HuH-7 (cell line): ENCODE measurements at places on chromosomes 2 and 18.
A peak's percentile ranks its signal among the peaks of the same experiment; 100 is the strongest.

GRCh38 chr2:25671622-25672021, 1.8 kb downstream of the DTNB start:
- no peak for DNase-seq

- no peak for DNase-seq
These were observed 79.6 kb upstream of the LAPTM4A start for GRCh38 chr2:20130821-20131645.

GRCh38 chr2:137942833-137943677, 21.2 kb upstream of the HNMT start:
- no peak for DNase-seq

- no peak for DNase-seq
These were observed 917 bp downstream of the MPPE1 start for GRCh38 chr18:11906926-11907874.

DNA sequence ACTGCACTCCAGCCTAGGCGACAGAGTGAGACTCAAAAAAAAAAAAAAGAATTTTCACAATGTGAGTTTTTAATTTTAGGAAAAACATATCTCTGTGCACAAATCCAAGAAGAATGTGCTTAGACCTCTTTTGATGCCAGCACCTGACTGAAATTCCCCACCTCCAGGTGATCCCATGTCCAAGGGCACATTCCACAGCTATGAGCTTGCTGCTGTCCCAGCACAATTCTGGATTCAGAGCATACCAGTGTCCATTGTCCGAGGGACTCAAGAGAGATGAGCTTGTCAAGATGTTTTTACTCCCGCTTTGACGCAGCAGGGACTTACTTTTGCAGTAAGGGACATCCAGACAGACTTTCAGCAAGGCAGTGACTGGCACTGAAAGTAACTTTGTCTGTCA, 489.1 kb upstream of the ACVR2A start:
- no peak for DNase-seq

DNA sequence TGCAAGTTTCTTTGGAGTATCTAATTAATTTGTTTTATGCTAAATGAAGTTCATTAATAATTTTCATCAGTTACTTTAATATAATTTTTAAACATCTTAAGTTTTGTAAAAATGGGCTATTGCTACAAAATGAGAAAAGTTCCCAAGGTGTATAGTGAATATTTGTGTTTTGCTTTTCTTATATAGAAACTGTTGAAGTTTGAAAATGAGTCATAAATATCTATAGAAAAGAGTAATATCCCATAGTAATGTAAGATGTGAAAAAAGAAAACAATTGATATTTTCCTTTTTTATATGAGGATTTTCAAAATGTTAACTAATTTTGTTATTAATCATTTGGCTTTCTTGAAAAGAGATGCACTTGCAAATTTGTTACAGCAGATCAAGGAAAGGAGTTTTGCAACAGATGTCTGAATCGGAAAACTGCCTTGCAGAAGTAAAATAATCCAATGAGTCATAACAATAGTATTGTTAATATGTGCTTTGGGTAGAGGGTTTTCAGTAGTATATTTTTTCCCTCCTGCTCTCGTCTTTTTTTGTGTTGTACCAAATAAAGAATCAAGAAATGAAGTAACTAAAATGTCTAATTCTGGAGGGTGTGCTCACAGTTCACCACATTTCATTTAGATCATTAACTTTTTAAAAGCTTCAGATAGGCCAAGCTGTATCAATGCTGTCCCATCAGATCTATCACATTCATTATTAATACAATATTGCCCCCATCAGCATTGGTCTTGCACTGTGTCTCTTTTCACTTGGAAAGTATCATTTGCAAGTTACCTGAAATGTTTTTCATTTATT, 15.5 kb downstream of the DUSP19 start:
- DNase-seq: no peak

DNA sequence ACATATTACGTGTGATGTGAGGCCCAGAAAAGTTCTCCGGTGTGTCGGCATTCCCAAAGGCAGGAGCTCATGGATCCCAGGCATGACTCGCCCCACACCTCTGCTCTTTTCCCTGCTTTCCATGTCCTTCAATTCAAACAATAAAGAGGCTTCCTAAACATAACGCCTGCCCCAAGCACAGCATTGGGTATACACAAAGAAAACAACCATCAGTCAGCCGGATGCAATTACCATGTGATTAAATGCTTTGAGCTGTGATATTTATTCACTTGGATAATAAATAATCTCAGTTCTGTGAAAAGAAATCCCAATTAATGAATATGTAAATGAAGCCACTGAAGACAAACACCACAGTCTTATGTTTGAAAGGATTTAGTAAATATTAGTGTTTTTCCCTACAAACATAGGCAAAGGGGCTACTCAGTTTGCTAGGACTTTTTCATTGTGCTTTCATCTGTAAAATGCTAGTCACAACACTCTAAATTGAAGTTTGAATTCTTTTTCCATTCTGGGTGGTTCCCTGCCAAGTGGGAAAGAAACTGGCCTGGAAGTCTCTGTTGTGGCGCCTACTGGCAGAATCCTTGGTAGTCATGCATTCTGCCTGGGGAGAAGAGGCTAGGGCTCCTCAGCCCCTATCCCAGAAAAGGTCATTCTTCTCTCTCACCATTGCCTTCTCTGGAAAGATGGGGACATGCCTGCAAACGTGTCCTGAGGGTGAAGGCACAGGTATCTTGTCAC, 144.7 kb downstream of the COL6A3 start:
- no peak for DNase-seq

- DNase-seq: no peak
These were observed 150.6 kb upstream of the EPC2 start for GRCh38 chr2:148493822-148494563.

- no peak for DNase-seq
These were observed 19.3 kb downstream of the PPP4R1 start for GRCh38 chr18:9594823-9595596.

DNA sequence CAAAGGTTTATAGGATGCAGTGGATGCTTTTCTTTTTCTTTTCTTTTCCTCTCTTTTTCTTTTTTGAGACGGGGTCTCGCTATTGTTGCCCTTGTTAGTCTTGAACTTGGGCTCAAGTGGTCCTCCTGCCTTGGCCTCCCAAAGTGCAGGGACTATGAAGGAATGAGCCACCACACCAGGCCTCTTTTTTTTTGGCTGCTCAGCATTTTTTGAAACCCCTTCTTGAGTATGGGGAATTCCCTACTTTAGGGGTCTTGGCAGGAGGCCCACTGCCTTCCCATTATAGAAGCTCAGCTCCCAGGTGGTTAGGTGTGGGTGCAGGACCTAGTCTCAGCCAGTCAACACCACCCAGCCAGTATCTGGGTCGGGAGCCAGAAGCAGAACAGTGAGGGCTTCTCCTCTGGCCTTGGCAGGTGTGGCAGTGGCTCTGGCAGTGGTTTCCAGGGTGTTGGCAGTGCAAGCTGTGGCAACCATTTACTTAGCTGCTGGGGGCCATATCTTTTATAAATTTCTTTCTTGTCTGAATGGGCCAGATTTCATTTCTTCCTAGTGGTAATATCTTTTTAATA, 51.4 kb upstream of the ACYP2 start:
- no peak for DNase-seq

- no peak for DNase-seq
These were observed 119.0 kb upstream of the KLHL14 start for GRCh38 chr18:32891797-32892196.

DNA sequence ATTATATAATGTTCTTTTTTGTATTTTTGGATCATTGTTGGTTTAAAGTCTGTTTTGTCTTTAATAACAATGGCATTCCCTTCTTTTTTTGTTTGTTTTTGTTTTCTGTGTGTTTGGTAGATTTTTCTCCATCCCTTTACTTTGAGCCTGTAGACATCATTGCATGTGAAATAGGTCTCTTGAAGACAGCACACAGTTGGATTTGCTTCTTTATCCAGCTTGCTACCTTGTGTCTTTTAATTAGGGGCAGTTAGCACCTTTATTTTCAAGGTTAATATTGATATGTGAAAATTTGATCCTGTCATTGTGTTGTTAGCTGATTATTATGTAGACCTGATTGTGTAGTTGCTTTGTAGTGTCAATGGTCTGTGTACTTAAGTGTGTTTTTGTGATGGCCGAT, 235.7 kb downstream of the KCNJ3 start:
- no peak for DNase-seq

DNA sequence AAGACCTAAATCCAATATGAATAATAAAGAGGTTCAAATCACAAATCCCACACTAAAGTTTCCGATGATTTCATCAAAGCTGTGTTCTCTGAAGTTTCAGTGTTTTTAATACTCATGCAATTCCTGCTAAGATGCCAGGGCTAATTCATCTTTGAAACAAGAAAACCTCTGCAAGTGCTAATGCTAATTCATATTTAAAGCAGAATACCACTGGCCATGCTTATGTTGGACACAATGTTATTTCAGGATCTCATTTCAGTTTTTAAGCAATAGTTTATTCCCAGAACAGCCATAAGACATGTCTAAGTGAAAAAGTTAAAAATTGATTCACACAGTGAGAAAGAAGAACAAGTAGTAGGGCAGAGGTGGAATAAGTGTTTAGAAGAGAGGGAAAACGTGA, 62.8 kb downstream of the GRB14 start:
- no peak for DNase-seq

- no peak for DNase-seq
These were observed 7.5 kb upstream of the MCFD2 start for GRCh38 chr2:46923041-46923528.

- DNase-seq: no peak
These were observed 277.3 kb upstream of the HDAC4 start for GRCh38 chr2:239678186-239678490.

DNA sequence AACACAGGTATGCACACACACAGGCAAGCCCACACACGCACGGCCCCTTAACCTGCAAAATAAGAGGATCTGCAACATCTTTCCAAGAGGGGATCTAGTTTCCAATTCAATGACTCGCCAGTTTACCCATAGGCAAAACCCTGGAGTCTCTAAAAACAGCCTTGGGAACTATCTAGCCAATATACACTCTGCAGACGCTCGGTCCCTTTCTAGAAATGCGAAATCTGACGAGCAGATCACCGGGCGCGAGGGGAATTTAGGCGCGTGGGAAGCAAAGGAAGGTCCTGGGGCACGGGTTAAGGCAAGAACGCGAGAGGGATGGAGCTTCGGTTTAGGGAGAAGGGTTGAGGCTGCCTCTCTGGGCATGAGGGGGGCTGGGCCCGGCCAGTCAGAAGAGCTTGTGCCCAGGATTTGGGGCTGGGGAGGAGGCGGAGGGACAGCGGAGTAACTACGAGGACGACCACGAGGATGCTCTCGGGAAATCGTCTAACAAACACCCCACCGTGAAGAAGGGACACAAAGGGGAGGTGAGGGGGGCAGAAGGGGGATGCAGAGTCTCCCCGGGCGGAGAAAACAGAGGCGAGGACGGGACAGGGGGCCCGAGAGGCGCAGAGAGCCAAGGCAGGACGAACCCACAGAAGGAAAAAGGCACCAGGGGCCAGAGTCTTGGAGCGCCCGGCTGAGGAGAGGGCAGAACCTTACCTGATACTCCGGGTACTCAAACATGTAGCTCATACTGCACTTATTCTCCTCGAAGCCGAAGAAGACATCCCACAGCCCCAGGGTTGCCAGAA, 542 bp downstream of the PGAP1 start:
- DNase-seq: peak; percentile 17

- no peak for DNase-seq
These were observed 161.8 kb downstream of the PRKCE start for GRCh38 chr2:45813003-45813941.

DNA sequence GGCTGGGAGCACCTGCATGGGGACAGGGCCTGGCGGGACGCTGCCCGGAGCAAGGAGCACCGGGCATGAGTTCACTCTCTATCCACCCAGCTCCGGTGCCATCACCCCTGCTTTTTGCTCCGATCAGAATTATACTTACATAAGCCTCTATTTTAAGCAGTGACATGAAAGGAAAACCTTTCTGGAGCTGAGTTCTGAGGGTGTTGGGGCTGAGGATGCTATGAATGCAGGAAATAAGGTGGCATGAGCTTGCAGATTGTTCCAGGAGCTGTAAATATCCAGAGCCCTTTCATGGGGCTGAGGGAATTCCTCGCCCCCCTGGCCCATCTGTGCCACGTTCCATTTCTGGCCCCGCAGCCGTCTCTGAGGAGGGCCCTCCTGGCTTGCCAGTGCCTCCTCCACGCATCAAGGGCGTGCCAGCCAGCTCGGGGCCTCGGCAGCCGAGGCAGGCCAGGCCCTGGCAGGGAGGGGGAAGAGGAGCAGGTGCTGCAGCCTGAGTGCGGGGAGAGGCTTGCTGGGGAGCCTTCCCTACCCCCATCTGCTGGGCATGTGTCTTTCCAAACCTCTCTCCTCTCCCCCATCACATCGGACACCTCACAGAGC, 91.7 kb upstream of the MCFD2 start:
- no peak for DNase-seq

- DNase-seq: no peak
These were observed 15.6 kb downstream of the IL1R1 start for GRCh38 chr2:102158011-102158755.

DNA sequence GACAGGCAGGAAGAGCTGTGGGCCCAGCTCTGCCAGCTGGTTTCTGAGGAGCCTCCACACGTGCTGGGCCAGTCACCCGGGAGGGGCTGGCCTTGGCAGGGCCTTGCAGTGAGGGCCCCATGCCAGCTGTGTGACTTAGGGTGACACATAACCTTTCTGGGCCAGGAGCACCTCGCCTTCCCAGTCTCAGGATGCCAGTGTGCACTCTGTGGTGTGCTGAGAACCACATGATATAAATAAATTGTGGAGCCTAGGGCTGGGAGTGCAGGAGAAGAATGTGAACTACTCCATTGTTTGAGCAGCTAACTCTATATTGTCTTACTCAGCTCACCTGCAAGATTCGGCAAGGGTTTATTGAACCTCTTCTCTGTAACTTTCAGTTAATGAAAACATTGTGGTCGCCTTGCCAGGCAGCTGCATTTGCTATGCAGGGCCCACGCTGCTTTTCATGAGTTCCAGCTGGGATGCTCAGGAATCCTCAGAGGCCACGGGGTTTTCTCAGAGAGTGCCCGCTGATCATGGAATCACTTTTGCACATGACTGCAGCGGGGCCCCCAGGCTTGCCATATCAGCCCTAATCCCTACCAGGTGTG, 222.3 kb downstream of the SH3RF3 start:
- DNase-seq: no peak

DNA sequence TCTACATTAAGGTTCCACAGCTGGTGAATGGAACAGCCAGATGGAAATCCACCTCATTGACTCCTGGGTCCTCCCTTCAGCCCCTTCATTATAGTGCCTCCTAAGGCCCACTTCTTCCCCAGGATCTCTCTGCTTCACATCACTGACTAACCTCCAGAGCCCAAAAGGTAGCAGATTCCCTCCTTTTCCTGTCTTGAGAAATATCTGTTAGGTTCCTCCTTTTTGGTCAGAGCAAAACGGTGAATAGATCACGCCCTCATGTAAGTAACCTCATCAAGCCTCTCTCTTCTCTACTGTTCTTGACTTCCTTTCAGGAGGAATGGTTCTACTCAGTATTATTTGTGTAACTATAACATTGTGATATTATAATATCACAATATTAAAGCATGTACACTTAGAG, 155.0 kb upstream of the SRD5A2 start:
- no peak for DNase-seq

DNA sequence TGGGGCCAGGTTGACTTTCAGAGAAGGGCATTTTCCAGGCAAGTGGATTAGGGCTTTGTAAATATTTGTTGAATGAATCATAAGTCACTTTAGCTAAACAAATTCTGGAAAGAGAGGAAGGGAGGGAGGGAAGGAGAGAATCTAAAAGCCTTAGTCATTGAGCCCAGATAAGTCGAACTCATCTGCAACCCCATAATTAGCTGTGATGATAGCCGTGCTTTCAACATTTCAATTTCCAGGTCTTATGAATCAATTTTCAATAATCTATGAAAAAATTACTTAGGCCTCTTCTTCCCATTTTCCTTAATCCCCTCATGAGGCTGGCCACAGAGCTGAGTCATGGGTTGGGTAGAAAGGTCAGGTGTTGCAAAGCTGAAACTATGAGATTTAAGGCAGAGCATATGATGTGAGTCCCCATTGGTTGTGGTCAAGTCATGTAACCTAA, 111.9 kb upstream of the MAPRE2 start:
- peak; percentile 12 for DNase-seq
